ENCODE measurements at places on chromosomes 1 and 21.
A peak's percentile ranks its signal among the peaks of the same experiment; 100 is the strongest.

DNA sequence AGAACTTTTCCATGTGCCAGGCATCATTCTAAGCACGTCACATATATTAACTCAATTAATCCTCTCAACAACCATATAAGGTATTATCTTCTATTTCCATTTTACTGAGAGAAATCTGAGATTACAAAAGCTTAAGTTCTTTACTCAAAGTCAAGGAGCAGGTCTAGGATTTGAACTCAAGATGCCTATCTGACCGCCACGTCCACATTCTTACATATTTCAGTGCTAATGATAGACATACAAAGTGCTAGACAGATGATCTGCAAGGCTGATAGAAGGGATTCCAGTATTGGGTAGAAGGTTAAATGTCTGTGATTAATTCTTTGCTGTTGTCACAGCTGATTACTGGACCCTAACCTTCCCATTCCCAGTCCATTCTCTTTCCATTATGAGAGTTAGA, 4.4 kb downstream of the ATP5PB start:
- no peak for DNase-seq

DNA sequence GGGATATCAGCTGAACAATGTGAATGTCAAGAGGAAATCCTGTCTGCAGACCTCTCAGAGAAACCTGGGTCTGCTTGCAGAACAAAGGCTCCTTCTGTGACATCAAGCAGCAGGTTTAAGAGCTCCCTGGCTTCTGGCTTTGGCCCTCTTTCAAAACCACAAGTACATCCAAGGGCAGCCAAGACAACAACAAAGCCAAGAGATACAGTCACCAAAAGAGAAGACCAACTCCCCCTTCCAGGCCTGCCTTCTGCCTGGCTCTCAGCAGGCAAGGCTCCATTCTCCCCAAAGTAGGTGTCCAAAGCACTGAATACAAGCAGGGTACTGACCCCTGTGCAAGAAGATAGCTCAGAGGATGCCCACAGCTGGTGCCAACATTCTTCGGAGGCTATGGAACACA, 11.5 kb downstream of the BCAR3 start:
- no peak for DNase-seq

GRCh38 chr1:12106153-12106552, 43.0 kb downstream of the TNFRSF8 start:
- no peak for DNase-seq

- no peak for DNase-seq
Measured at GRCh38 chr21:38813547-38813946, 7.8 kb downstream of the ETS2 start.

GRCh38 chr1:204915861-204916495, 45.3 kb downstream of the NFASC start:
- DNase-seq: no peak

GRCh38 chr1:86852782-86853408, 61.0 kb downstream of the SELENOF start:
- DNase-seq: no peak

- DNase-seq: peak; percentile 45
Measured at GRCh38 chr1:2128189-2128901, 66.2 kb downstream of the FAAP20 start.

DNA sequence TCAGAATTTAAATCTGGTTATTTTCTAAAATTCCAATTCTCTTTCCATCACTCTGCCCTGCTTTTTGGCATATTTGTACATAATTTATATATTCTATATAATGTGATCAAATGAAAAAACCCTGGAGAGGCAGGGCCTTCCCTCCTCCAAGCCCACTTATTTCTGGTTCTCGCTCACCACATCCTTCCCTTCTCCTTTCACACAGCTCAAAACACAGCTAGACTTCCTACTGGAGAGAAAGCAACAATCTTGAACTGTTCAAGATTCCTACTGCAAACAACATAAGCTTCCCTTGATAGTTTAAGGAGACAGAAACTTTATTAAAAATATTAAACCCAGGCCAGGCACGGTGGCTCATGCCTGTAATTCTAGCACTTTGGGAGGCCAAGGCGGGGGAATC, 7.6 kb upstream of the AIM2 start:
- DNase-seq: no peak

GRCh38 chr21:38806153-38806941, 618 bp downstream of the ETS2 start:
- DNase-seq: peak; percentile 84

GRCh38 chr1:57254022-57254421, 169.8 kb downstream of the DAB1 start:
- DNase-seq: no peak

DNA sequence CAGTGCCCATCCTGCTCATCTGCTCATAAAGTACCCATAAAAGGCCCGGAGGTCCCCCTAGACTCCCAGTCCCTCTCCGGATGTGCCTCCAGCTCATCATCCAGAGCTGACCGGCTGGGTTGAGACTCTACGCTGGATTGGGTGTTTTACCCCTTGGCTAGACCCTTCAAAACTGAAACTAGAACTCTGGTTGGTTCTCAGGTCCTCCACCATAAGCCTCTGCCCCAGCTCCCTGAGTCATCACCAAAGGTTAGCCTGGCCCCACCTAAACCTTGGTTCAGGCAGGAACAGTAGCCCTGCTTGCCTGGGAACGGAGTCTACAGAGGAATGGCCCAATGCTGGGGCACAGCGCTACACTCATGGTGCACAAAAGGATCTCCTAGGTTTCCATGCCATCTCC, 75.1 kb downstream of the TLR5 start:
- no peak for DNase-seq

DNA sequence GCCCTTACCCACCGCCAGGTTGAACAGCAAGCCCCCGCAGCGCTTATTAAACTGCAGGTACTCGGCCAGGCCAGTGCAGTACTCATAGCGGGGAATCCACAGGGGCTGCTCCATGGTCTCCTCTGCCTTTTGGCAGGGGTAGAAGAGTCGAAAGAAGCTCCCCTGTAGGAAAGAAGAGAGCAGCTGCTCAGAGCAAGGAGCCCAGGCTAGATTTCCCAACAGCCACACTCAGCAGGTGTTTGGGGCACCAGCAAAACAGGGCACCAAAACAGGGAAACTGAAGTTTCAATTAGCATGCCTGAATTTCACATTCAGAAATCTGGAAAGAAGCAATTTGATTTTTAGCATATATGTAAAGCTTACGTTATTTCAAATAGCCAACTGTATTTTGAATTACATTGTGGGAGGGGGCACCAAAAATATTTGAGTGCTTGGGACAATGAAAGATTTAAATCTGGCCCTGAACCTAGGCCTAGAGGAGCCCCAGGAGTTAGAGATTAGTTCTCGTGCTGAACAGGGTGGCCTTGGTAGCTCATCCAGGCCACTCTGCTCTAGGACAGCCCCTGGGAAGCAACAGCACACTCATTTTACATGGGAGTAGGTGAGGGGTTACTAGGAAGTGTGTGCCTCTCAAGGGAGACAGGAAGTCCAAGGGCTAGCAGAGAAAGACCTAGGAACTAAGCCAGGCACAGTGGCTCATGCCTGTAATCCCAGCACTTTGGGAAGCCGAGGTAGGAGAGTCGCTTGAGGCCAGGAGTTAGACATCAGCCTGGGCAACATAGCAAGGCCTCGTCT, 8.2 kb downstream of the PAFAH2 start:
- DNase-seq: no peak

GRCh38 chr1:181208967-181209366, 120.5 kb downstream of the IER5 start:
- no peak for DNase-seq

GRCh38 chr1:52423771-52424170, 19.4 kb downstream of the PRPF38A start:
- no peak for DNase-seq

DNA sequence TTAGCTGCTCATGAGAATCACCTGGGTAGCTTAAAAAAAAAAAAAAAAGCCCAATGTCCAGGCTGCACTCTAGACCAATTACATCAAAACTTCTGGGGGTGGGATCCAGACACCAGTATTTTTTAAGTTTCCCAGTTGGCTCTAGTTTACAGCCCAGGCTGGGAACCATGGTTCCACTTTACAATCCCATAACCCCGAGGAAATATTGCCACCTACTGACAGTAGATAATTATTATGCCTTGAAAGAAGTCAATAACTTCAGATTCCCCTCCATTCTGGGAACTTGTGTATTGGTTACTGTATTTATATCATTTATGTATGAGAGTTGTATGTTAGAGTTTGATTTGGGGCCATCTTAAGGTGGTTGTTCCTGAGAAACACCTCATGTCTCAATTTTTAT, 100.2 kb downstream of the SPATA46 start:
- no peak for DNase-seq

GRCh38 chr1:82606546-82606945, 805.8 kb downstream of the ADGRL2 start:
- DNase-seq: no peak

- no peak for DNase-seq
Measured at GRCh38 chr1:210061992-210062391, 124.0 kb downstream of the SYT14 start.

DNA sequence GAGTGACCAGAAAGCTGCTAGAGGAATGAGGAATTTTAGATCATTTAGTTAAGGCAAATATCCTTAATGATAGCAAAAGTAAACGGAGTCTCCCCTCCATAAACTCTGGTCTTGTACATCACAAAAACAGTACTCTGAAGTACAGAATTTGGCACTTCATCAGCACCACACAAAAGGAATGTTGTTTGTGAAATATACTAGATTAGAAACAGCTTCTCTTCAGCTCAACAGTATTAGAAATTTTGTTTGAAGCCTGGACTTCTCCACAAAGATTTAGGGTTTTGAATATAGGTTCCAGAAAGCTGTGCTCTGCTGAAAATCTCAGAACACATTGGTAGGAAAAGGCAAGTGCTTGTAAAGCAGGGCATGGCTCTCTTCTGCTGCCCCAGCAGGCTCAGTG, 135.1 kb upstream of the PTGFR start:
- no peak for DNase-seq

GRCh38 chr1:1451696-1452364, 2.3 kb downstream of the ATAD3C start:
- DNase-seq: peak; percentile 58

DNA sequence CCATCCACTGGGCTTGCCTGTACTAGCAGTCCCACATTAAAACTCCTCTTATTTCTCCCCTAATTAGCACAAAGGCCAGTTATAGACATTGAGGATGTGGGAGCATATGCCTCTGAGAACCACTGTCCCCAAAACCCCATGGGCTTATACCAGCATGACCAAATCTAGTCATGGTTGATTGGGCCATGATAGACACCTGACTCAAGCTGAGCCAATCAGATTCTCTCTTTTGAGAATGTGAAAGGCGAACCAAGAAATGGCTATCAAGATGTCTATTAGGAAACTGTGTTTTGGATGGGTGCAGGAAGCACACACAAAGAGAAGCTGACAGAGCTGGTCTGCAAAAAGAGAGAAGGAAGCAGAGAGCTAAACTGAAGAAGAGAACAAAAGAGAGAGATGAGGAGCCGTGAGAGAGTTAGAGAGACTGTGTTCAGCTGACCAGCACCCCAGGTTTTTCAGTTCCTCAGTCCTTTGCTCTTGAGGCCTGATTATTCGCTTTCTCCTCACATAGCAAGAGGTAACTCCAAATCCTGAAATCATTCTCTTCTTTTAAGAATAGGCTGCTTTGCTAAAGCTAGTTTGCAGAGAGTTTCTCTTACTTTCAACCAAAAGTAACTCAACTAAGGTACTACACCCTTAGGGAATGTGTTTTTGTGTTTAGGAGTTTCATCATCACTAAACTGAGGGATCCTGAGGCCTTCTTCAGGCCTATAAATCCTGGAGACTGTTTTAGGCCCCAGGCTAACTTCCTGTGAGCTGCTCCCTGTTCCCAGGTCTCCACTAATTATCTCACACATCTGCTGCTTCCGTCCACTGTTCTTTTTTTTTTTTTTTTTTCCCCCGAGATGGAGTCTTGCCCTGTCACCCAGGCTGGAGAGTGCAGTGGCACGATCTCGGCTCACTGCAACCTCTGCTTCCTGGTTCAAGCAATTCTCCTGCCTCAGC, 7.9 kb upstream of the TIPRL start:
- no peak for DNase-seq

- DNase-seq: no peak
Measured at GRCh38 chr1:167499664-167500101, 18.6 kb downstream of the CD247 start.

DNA sequence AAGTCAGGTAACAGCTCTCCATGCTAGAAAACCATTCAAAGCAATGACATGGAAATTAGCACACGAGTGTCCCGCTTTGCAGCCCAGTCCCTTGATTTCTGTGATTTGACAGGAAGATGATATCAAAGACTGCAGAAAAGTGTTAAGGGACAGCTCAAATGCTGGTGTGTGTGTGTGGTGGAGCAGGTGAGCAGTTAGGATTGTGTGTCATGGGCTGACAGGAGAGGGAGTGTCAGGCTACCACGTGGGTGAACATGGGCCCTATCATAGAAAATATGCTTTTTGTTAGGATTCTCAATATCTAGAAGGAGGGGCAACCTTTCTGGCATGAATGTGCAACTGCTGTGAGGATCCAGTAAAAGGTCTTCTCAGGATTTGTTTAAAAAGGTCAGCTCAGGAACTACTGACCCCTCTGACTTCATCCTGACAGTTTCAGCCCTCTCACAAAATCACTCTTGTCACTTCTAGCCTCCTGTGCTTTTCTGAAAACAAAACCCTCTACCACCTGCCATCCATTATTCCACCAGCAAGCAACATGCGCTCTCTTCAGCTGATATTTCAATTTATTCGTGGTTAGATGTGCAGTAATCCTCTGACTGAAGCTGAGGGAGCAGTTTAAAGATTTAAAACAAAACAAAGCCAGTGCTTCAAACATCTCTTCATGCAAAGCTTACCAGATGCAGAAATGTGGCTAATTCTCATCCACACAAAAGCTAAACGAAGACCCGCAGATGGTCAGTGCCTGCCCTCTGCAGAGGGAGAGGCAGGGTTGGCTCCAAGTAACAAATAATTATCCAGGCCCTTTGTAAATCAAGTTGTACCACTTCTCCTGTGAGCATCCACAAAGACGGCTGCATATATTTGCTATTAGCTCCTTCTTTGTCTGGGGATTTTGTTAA, 397.9 kb downstream of the PTBP2 start:
- no peak for DNase-seq

DNA sequence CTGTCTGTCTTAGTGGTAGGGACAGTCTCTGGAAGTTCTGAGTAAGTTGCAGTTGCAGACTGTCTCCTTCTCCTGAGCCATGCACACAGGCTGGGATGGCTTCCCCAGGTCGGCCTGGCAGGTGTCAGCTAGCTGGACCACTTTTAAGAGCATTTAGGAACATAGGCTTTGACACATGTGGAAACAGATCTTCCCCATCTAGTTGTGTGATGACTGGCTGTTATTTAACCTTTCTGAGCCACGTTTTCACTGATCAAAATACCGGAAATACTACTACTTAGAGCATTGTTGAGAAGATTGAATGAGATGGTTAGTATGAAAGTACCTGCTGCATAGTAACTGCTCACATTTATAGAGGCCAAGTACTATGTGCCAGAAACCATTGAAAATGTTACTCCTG, 6.2 kb upstream of the MAPKAPK2 start:
- DNase-seq: no peak

- DNase-seq: no peak
Measured at GRCh38 chr1:18166929-18167328, 59.3 kb downstream of the IGSF21 start.

Data from Right ventricle myocardium inferior (tissue), 1 donor.